ENCODE measurements at places on chromosomes 1 and 21. TPM values are rescaled to one million over a fixed set of nuclear protein-coding genes. Genes with fewer than 3 reads are reported as not detected.

Gene ARTN
- 0.35 TPM for total RNA-seq

Gene C1orf105
- total RNA-seq, result not detected

Gene CFAP74
- total RNA-seq, result not detected

Gene KRTAP19-4
- total RNA-seq, result not detected

Gene PTCH2
- 0.27 TPM for total RNA-seq

Gene NUDT4B
- total RNA-seq, result not detected

Gene CHRNB2
- total RNA-seq, result 0.05 TPM

Gene G0S2
- total RNA-seq, result 1.7 TPM

Gene CLCN6
- total RNA-seq, result 7.6 TPM

Gene FCRLA
- total RNA-seq, result 4.3 TPM

Gene FOXO6
- total RNA-seq, result not detected

Gene DISP3
- total RNA-seq, result not detected

Gene MMP23B
- 7.1 TPM for total RNA-seq

Gene PROK1
- not detected for total RNA-seq

Gene NR5A2
- not detected for total RNA-seq

Gene AMY1C
- total RNA-seq, result not detected

Gene WNT3A
- total RNA-seq, result not detected

Gene CFAP126
- total RNA-seq, result not detected

Gene GNL2
- total RNA-seq, result 49.1 TPM

Gene RCSD1
- total RNA-seq, result not detected

Gene GNAT2
- total RNA-seq, result 0.34 TPM

Gene CFHR1
- not detected for total RNA-seq

Gene NTMT2
- not detected for total RNA-seq

Gene DCST1
- total RNA-seq, result not detected

Gene PPM1J
- total RNA-seq, result 1.2 TPM

Gene AGT
- 0.22 TPM for total RNA-seq

Gene TCEA3
- total RNA-seq, result 7.8 TPM

Gene PRAMEF9
- total RNA-seq, result not detected

Gene GNG4
- 3.0 TPM for total RNA-seq

Gene ECM1
- 32.3 TPM for total RNA-seq

Gene SLAMF7
- total RNA-seq, result not detected

Gene TMEM9
- 66.9 TPM for total RNA-seq

Gene ADAMTS5
- total RNA-seq, result 5.2 TPM

Gene DNAJC6
- 15.5 TPM for total RNA-seq

Gene LMX1A
- not detected for total RNA-seq

Gene FCRL4
- total RNA-seq, result not detected

Gene EPHA10
- total RNA-seq, result not detected

Gene RIMKLA
- not detected for total RNA-seq

Gene NUAK2
- total RNA-seq, result 6.7 TPM

Gene PLA2G2C
- total RNA-seq, result not detected

Gene ESPN
- total RNA-seq, result not detected

Gene FAM131C
- total RNA-seq, result 0.41 TPM

Gene OR2T11
- total RNA-seq, result not detected

Gene TRAF3IP3
- total RNA-seq, result not detected

Gene SPATA45
- not detected for total RNA-seq

Gene C1orf87
- total RNA-seq, result not detected

Gene CFAP141
- not detected for total RNA-seq

Gene SLC2A5
- 0.15 TPM for total RNA-seq

Gene LCE1B
- total RNA-seq, result not detected

Gene CLCC1
- 39.4 TPM for total RNA-seq

Gene HSD3B2
- total RNA-seq, result not detected

Gene RNF220
- total RNA-seq, result 53.2 TPM

Gene SH3D21
- total RNA-seq, result 3.2 TPM

Gene RAB25
- not detected for total RNA-seq
